Daoy (cell line): ENCODE measurements at places on chromosomes 4 and X.

DNA sequence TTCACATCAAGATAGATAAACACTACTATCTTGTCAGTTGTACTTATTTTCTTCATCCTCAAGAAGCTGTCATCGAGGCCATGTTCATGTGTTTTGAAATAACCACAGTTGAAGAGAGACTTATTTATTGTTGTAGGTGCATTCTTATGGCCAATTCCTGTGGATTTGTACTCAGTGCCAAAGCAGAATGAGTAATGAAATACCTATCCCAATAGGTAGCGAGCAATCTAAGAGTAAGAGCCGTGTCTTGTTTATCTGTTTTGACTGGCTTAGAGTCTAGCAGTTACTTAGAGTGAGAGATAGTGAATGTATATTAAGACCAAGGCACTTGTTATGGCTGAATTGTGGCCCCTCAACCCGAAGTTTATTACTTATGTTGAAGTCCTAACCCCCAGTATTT is 631.0 kb upstream of the SPANXN1 start:
- DNase-seq, result no peak

DNA sequence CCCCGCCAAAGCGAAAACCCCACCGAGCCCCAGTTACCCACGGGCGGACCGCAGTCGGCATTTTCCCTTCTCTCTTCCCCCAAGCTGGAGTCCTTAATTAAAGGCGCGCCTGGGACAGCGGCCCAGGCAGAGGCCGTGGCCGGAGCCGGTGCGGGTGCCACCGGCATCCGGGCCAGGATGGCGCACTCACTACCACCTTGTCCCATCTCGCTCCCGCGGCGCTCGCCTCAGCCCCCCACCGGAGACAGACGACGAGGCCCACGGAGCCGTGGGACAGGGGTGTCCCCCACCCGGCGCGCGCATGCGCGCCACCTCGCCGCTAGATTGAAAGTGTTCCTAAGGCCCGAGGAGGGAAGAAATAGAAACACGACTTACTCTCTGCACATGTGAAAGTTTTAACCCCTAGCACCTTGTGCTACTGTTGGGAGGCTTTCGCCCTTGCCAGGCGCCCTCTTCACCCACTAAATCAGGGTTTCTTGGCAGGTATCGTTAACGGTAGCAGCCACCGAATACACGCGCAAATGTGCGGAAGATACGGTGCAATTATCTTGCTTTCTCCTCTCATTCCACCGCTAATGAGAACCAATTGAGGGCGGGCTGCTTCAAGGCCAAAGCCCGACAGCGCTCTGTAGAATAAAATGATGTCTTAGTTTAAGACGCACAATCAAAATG is 64.3 kb upstream of the CCDC160 start:
- peak; percentile 18 for DNase-seq

DNA sequence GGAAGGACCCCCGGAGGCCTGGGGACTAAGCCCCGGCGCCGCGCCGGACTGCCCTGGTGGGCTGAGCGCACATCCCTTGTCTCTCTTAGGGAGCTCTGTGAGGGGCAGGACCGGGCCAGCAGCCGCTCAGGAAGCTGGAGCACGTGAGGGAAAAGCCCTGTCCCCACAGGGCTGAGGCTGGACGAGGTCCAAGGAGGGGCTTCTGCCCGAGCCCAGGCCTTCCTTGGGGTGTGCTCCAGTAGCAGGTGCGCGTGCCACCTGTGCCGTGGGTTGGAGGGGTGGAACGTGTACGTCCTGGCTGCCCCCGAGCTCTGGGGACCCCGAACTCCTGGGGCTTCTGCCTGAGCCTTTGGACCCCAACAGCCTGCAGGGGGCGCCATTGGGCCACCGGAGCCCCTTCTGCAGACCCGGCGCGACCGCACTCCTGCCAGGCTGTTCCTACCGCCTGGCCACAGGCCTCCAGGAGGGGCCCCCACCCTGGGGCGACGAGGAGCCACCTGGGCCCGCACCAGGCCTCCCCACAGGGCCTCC is 27.2 kb downstream of the TACC3 start:
- peak; percentile 83 for DNase-seq

- DNase-seq, result peak; percentile 25
Observed at GRCh38 chrX:68710870-68711576, 63.6 kb downstream of the STARD8 start.

DNA sequence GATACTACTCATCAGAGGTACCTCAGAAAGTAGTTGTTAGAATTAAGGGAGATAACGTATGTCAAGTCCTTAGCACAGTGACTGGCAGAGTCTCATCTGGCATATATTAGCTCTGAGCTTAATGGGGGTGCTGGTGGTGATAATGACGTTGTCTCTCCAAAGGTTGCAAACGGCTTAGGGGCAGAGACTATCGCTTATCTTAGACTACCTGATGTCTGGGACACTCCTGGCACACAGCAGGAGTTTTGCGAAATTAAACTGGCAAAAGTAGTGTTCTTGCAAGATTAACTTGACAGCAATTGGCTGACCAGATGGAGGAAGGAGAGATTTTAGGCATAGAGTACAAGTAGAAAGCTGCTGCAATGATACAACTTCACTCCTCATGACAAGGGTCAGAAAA is 300.1 kb upstream of the FTHL17 start:
- no peak for DNase-seq

DNA sequence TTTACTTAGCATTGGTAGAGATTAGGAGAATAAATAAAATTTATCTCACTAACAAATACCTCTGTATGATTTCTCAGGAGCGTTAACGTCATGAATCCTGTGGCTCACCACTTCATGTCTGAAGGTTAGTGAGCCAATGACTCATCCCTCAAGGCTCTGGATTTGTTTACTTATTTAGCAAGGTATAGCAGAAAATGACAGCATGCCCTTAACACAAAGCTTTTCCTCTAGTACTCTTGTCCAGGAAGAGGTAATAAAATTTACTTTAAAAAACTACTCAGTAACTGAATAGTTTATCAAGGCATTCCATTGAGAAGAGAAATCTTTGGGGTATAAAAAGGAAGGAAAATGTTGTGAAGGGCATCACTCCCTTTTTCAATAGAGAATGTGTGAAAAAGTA is 823.8 kb downstream of the CCSER1 start:
- DNase-seq, result peak; percentile 66

DNA sequence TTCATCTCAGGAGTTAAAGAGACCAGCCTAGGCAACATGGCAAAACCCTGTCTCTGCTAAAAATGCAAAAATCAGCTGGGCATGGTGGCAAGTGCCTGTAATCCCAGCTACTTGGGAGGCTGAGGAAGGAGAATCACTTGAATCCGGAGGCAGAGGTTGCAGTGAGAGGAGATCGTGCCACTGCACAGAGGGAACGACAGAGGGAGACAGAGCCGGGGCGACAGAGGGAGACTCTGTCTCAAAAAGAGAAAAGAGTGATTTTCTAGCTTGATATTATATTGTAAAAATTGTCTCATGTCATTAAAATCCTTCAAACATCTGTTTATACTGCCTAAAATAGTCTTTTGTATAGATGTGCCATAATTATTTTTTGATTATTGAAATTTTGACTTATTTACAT is 225.4 kb upstream of the AGA start:
- peak; percentile 11 for DNase-seq

- no peak for DNase-seq
Observed at GRCh38 chr4:169327951-169328350, 57.2 kb upstream of the SH3RF1 start.

DNA sequence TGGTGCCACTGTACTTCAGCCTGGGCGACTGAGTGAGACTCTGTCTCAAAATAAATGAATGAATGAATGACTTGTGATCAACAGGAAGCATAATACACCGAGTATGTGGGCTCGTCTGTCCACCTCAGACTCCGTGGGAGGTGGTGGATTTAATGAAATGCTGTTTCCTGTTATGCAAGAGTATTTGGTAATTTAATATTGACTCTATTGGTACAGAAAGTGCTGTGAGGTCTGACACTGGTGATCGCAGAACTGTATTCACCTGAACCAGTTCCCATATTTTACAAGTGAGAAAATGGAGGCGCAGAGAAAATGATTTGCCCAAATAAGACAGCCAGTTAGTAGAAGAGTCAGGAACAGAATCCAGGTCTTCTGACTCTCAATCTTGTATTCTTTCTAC is 423.3 kb downstream of the RAPGEF2 start:
- DNase-seq, result no peak
